ENCODE measurements at places on chromosomes 11 and 22.

- DNase-seq, result no peak
These were observed 813.3 kb upstream of the RAG2 start for GRCh38 chr11:37411289-37411688.

GRCh38 chr11:122215244-122215992 is 99.4 kb upstream of the BLID start:
- no peak for DNase-seq

- no peak for DNase-seq
These were observed 2.4 kb upstream of the OR8G1 start for GRCh38 chr11:124238512-124238911.

DNA sequence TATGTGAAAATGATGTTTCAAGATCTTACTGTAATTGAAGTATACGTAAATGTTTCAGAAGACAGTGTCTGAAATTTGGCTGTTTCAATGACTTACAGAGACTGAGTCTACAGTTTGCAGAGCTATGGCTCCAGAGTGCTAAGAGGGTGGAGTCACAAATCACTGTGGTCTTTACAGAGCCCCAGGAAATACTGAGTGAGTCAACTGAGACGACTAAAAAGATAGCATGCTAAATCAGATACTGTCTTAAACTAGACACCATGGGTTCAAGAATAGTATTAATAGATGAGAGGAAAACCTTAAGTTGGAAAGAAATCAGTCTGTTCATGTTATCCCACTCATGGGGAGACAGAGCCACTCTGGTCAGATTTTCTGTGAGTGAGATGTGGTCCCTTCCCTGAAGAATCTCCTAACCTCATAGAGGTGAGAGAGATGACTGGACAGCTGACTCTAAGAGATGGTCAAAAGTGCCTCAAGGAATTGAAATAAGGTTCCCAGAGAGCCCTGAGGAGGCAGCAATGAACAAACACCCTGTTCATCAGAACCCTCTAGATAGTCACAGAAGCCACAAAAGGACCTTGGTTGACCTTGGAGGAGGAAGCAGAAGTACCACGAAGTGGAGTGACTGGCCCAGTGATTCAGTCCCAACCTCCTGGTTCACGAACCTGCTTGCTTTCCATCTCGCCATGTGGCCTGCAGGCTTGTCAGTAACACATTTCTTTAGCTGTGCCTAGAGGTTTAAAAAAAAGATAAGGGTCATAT is 30.2 kb downstream of the C11orf91 start:
- DNase-seq, result no peak

GRCh38 chr11:12803086-12803826 is 129.0 kb downstream of the TEAD1 start:
- DNase-seq, result no peak

DNA sequence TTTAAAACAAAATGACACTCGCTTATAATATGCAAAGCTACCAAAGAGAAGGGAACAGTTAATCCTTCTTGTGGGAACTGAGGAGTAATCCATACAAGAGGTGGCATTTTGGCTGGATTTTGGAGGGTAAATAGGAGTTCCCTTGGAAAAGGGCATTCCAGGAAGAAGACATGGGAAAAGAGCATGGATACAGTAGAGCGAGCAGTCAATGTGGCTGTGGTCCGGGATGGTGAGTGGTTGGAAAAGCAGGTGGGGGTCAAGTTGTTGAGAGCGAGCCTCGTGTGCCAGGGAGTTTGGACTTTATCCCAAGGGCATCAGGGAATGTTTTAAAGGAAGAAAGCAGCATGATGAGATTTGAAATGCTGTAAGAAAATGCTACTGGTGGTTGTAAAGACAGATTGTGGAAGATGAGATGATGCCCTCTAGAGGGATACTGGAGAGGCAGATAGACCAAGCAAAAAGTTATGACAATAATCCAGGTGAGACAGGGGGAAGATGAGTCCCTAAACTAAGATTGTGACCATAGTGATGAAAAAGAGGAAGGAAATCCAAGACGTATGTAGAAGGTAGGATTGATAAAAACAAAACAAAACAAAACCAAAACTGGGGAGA is 3.8 kb upstream of the MMP7 start:
- DNase-seq, result no peak

DNA sequence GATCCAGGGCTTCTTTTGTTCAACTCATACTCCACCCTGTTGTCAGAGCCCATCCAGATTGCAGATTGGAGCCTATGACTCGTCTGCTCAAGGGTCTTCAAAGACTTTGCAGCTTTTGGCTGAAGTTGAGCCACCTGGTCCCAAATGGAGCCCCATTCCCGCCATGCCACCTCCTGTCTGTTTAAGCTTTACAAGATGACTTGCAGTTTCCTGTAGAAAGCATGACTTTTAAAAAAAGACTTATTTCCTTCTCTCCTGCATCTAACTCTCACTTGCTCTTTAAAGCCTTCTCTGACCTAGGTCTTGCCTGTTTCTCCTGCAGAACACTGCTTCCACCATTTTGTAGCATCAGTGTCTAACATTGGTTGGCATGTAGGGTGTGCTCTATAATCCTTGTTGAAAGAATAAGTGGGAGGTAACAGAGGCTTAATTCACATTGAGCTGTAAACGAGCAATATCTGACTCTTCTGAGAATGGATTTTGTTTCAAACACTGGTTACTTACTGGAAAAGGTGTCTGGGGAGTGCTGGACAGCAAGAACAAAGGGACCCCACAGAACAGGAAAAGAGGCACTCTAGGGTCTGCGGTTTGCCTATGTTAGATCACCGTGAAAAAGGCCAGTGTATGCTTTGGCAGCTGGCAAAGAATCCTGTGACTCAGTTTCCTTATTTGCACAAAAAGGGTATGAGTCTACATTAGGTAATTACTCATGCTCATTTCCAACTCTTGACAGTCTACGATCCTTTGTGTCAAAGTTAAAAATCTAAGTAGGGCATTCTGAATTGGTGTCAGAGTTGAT is 30.3 kb downstream of the NF2 start:
- no peak for DNase-seq

DNA sequence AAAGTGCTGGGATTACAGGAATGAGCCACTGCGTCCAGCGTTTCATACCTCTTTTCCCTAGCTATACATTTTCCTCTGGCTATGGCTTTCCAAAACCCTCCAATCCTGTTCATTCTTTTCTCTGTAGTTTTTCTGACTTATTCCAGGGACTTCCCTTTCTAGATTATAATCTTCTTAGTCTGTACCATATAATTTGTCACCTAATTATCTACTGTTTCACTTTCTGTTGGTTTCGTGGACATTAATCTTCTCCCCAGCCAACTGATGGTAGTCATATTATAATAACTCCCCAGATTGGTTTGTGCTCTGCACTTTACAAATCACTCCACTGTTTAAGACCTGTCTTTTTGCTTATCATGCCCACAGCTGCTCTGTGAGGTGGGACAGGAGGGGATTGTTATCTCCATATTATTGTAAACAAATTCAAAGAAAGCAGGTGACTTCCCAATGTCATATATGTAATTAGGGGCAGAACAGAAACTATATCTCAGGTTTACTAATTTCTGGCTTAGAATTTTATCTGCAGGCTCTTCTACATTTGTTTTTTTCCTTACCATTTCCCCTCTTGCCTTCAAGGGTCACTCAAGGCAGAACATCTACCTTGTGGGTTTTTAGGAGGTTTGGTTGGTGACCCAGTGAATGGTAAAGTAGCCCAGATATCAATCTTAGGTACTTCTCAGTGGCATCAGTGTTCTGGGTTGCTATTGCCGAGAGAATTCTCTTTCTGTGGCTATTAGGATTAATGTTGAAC is 23.9 kb downstream of the STIM1 start:
- no peak for DNase-seq

GRCh38 chr11:2210366-2211112 is 38.9 kb upstream of the TH start:
- no peak for DNase-seq

GRCh38 chr22:39234472-39234787 is 10.4 kb downstream of the PDGFB start:
- DNase-seq, result no peak

- DNase-seq, result no peak
These were observed 44.5 kb upstream of the TEAD1 start for GRCh38 chr11:12629601-12630313.

DNA sequence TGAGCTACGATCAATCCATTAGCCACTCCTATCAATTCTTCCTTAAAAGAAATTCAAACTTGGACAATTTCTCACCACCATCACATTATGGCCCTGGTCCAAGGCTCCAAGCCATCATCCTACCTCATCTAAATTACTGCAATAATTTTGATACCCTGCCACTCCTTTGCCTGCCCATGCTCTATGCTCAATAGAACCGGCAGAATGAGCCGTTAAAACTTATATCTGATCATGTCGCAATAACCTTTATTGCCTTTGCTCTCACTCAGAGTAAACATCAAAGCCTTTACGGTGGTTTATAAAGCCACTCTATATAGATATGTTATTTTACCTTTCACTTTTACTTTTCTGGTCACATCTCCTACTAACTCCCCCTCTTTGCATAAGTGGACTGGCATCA is 2392.1 kb upstream of the RAG2 start:
- no peak for DNase-seq

DNA sequence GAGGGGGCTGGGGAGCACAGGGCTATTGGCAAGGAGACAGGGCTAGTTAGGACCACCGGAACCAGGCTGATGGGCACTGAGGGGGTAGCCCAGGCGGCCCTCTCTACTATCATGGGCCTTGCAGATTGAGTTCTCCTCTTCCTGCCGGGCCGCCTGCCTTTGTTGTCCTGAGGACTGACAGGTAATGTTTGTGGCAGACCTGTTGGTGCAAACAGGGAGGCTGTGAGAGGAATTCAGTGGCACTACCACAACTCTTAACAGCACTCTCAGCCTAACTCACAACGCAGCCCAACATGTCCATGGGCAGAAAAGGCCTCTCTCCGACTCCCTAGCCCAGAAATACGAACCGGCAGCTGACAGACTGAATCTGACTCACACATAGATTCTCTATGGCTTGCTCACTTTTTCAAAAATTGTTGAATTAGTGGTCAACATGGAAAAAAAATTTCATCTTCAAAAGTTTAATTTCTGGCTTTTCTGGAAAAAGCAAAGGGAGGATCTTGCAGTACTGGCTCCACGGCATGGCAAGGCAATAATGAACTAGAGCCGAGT is 11.4 kb downstream of the KCNJ5 start:
- no peak for DNase-seq

DNA sequence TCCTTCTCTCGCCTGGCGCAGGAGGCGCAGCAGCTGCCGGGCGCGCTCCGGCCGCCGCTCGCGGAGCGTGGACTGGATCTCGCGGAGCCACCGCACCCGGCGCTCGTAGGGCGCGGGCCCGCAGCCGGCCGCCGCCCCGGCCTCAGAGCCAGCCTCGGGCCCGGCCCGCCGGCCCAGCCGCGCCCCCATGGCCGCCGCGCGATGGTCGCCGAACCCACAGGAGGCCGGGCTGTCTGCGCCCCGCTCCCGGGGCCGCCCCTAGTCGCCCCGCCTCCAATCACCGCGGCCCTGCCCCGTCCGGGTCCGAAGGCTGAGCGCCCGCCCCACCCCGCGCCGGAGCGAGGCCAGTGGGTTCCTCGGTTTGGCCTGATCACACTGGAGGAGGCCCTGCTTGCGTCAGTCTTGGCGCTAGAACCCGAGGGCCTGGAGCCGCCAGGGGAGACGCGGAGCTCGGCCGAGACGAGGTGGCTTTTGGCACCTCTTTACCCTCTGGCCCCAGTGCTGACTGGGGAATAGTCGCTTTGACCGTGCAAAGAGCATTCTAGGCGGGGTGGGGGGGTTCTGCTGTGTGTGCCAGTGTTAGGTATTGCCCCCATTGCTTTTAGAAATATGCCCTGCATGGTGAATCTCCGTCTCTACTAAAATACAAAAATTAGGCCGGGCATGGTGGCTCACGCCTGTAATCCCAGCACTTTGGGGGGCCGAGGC is at the start of gene LRRC75B:
TSS of gene LRRC75B (minus strand) at position 223 of the 708 bp plus-strand sequence. CDS start at position 189, 34 bp downstream.
- DNase-seq, result no peak

- no peak for DNase-seq
These were observed 5.8 kb upstream of the OR5B2 start for GRCh38 chr11:58433638-58434203.

DNA sequence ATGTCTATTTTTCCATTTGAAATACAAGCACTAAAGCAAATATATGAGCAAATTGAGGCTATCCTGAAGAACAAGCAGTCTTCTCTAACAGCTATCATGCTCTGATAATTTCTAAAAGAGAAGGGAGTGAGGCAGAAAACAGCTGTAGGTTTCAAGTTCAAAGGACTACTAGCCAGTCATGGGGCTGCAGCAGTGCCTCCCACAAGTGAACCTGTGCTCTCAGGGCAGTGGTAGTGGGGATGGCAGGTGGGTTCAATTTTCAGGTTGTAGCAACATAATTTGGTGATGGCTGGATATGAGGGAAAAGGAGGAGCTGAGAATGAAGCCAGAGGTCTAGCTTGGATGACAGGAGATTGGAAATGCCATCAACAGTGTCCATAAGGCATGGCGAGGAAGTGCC is 93.5 kb upstream of the ARHGAP20 start:
- DNase-seq, result no peak

DNA sequence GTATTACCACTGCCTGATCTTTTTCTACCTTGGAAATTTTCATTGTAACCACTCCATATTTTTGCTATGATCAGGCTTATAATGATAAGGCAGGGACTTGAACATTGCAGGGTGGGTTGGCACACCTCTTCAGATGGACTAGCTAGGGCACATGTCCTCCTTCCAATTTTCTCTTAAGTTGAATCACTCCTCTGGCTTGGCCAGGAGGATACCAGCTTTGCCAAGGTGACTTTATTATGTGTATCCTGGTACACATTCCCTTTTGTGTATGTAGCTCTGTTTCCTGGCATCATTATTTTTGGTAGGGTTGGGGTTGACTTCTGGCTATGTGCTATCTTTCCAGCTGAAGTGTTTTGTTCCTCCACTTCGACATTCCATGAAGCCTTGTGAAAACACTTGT is 8.5 kb upstream of the LDLRAD3 start:
- DNase-seq, result no peak

- DNase-seq, result no peak
These were observed 187.6 kb upstream of the ANO3 start for GRCh38 chr11:26144291-26144690.

DNA sequence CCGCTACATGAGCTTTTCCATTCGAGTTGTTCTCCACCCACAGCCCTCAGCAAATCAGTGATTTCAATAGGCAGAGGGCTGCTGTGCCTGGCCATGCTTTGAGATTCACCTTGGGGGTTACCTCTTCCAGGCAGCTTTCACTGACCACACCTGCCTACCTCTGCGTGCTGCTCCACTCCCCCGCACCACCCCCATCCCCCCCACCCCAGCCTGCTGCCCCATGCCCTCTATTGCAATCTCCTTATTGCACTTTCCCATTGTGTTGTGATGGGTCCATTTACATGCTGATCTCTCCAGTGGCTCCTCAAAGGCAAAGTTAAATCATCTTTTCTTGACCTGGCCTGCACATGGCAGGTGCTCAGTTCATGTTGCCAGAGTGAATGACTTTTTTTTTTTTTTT is 18.0 kb upstream of the POLA2 start:
- no peak for DNase-seq

DNA sequence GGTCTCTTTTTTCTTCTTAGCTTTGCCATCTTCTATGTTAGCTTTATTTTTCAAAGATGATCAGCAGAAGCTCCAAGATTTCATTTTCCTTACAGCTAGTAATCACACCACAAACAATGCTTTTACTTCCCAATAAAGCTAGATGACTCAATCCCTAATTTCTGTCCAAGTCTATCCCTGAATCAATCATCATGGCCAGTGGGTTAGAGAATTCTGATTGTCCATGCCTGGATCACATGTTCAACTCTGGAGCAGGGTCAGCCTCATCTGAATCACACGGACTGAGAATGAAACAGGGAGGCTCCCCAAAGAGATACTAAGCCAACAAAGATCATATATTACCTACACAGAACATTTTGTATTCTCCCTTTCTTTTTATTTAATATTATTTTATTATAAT is 79.6 kb downstream of the BBOX1 start:
- DNase-seq, result no peak

GRCh38 chr22:37016134-37016910 is 2.9 kb downstream of the TST start:
- DNase-seq, result no peak
